Naive thymus-derived CD8-positive, alpha-beta T cell (primary cell): ENCODE measurements at places on chromosomes 5 and 9.
A peak's percentile ranks its signal among the peaks of the same experiment; 100 is the strongest.

DNA sequence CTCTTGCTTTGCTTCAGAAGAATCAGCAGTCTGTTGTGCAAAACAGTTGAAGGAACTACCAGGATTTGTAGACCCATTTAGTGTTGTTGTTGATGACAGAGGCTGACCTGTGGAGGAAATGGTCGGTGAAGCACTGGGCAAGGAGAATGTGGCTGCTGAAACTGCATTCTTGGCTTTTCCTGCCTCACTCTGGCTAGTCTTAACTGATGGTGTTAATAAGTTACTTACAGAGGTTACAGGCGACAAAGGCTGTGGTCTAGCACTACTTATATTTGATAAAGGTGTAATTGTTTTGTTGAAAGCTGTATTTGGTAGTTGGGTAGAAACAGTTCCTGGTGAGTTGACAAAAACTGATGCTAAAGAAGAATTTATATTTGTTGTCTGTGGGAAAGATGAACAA, 31.5 kb downstream of the MLANA start:
- no peak for DNase-seq

GRCh38 chr9:94002316-94003140, 47.4 kb upstream of the BARX1 start:
- DNase-seq = peak; percentile 17

DNA sequence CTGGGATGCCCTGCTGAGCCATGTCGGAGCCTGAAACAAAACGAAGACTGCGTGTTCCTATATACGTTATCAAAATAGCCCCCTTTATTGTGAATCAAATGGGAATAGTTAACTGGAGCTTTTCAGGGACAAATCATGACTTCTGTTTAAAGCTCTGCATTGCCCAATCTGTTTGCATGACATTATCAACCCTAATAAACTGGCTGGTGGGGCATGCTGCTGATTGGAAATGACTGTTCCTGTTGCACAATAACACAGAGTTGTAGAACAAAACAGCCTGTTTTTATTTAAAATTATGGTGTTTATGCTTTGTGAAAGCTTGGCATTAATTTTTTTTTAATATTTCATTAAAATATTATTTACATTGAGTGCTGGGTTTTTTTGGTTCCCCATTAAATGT, 215.5 kb downstream of the TMEM167A start:
- DNase-seq = no peak

DNA sequence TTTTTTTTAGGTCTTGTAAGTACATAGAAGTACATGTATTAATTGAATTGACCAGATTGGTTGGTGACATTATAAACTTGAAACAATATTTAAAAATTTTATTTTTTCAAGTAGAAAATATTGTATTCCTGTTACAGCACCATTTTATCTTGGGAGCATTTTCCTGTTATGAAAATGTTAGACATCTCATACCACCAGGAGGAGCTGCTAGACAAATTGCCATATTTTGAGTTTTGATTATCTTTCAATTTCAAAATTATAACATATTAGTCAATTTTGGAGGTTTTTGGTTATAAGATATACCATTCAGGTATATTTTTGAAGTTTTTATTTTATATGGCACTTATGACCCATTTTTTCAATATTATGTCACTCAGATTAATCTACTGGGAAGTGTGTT, 84.4 kb downstream of the CNTLN start:
- DNase-seq = no peak

GRCh38 chr9:34498553-34498952, 24.2 kb downstream of the ENHO start:
- no peak for DNase-seq

- no peak for DNase-seq
Measured at GRCh38 chr5:10934783-10935355, 173.8 kb upstream of the DAP start.

DNA sequence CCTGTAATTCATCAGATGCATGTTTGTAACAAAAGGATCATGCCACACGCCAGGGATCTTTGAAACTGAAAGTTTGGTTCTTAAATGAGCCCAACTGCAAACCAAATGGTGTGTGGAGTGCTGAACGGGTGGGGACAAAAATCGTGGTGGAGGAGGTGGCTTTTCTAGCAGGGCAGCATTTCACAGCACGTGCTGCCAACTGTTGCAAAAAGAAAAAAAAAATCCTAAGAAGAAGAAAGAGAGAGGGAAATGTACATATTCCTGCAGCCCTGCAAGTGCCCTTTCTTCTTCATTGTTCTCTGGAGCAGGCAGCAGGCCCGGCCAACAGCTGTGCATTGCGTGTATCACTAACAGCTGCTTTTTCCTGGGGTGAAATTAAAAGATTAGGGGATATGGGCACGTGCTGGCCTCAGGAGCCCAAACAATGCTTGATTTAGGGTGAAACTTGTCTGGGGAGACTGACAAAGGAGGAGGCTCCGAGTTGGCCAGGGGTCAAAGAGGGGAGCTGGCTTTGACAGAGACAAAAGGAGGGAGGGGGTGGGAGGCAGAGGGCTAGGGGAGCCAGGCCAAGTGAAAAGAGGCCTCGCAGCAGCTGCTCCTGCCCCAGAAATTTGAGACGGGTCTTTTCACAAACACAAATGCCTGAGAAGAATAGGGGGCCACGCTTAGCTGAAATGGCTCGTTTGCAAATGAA, 73.0 kb downstream of the GADD45G start:
- no peak for DNase-seq

DNA sequence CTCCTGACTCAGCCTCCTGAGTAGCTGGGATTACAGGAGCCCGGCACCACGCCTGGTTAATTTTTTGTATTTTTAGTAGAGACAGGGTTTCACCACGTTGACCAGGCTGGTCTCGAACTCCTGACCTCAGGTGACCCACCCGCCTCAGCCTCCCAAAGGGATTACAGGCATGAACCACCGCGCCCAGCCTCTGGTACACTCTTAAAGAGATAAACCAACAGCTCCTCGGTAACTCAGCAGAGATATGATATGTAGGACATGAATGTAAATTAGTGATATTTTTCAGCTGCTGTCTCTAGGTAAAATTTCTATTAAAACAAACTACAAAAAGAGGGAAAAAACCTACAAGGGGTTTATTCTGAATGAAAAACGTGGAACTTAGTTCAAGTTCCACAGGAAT, 42.8 kb upstream of the HK3 start:
- no peak for DNase-seq

GRCh38 chr9:104104360-104104759, 10.3 kb downstream of the SMC2 start:
- no peak for DNase-seq

- DNase-seq = no peak
Measured at GRCh38 chr9:91682806-91683205, 259.2 kb upstream of the NFIL3 start.

DNA sequence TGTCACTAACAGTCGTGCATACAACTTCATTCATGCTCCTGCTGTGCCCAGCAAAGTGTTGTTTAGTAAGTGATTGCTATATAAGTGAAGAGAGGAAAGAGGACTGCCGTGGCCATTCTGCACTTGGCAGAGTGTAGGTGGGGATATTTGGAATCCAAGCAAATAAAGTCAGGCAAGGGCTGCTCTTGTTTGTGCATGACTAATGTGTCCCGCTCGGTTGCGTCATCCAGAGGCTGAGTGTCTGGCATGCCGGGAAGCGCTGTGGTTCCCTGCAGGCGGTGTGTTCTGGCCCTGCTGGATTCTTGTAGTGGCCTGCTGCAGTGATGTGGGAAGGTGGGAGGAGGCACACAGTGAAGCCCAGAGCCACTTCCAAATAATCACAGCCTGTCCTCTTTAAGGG, 136.9 kb upstream of the ANKH start:
- no peak for DNase-seq

DNA sequence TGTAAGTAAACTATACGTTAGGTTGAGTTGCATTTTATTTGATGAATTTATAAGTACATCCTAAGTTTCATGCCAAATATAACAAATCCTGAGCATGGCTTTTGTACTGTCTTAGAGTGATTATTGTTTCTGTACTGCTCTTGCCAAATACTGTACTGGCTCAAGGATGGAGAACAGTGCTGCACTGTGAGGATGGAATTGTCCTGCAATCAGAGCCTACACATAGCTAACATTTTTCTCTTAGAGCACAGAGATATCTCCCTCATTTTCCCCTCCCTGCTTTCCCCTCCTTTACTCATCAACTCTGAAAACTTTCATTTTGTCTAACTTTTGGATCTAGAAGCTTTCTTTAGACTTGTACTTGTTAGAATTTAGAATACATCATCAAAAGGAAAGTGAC, 28.3 kb downstream of the LRRC70 start:
- no peak for DNase-seq

DNA sequence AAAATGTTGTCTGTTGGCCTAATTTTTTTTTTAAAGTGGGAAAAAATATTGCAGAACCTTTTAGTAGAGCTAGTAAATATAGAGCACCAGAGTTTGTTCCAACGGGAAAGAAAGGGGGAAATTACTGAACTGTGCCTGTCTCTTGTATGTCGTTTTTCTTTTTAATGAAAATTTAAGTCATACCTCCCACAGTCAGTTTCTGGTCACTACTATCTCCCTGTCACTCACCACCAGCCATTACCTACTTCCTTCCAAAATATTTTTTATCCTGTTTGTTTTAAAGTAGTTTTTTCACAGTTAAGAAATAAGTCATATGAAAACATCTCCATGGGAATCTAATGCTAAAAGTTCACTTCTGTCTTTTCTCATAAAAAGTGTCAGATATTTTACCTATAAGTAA, 21.3 kb downstream of the GPR151 start:
- no peak for DNase-seq

DNA sequence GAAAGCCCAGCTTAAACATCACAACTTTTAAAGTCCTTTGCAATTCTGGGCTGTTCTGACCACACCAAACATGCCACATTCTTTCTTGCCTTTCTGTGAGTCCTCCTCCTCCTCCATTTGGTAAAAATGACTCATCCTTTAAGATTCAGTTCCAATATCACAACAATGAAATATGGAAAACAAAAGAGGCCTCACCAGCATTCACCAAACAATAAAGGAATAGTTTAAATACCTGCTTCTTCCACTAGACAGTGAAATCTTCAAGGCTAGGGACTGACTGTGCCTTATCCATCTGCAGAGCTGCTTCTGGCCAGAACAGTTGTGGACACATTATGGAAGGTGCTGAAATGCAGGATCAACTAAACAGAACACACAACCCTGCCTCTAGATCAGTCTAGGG, 36.0 kb downstream of the NR6A1 start:
- no peak for DNase-seq

DNA sequence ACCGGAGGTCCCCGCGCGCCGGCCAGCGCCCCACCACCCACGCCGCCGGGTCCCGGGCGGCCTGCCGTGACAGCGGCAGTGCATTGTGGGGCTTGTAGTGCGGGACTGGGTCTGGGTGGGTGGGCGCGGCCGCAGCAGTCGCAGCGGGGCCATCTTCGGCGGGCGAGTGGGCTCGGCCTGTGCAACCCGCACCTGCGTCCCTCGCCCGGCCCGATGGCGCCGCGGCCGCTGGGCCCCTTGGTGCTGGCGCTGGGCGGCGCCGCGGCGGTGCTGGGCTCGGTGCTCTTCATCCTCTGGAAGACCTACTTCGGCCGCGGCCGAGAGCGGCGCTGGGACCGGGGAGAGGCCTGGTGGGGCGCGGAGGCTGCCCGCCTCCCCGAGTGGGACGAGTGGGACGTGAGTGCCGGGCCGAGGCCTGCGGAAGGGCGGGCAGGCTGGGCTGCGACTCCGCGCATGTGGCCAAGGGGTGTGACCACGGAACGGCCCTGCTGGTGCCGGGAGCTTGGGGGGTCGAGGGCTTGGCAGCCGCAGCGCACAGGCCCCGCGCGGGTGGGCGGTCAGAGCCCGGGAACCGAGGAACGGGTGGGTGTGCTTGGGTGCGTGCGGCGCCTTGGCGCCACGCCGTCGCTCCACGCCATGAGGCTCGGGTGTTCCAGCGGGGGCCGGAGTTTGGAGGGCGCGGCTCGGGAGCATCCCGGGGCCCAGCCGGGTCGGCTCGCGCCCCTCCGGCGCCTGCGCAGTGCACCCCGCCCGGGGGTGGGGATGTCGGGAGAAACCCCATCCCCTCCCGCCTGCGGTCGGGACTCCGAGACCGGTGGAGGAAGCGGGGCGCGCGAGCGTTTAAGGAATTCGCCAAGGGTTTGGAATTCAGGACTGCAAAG, at the start of gene ARL10:
Gene ARL10 (plus strand): TSS at position 137 of the 881 bp plus-strand sequence. CDS start 77 bp downstream, at position 214.
- DNase-seq = peak; percentile 72

DNA sequence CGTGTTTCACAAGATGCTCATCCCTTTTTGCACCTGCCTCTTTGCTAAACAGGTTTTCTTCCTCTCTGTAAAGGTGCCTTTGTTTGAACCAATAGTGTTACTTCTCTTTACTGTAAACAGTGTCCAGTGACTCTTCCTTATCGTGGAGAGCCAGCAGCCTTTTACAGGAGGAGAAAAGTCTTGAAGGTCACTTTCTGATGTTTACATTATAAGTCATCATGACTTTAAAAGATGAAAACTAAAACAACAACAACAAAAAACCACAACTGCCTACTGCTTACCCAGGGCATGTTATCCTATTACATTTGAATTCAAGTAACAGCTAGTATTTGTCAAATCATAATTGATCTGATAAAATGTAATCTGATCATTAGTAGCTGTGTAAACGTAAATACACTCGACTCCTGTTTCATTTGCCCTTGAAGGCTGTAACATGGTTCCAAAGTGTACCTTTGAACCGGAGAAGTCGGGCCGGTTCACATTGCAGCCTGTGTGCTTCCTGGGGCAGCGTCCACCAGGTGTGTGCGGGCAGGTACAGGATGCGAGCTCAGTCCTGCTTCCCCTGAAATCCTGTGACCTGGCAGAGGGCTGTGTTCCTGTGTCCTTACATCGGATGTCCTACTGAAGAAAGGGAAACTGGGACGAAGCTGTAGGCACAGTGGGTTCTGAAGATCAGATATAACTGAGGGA, 118.1 kb downstream of the C9orf152 start:
- no peak for DNase-seq

- no peak for DNase-seq
Measured at GRCh38 chr9:6977761-6978160, 220.0 kb downstream of the KDM4C start.

GRCh38 chr5:178450121-178451028, 139.8 kb downstream of the COL23A1 start:
- no peak for DNase-seq

DNA sequence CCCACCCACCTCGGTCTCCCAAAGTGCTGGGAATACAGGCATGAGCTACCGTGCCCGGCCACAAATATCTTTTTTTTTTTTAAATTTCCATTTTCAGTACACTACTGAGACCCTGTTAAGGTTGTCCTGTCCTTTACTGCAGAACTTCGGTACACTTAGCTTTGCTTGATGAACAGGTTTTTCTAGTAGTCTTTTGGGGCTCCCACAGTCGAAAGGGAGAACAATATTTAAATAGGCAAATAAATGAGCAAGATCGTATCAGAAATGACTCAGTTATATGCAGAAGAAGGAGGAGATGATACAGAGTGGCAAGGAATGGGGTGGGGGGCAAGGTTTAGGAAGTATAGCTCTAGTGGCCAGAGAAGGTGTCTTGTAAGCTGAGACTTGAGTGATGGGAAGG, 52.7 kb downstream of the MSX2 start:
- DNase-seq = no peak

GRCh38 chr5:163434401-163434866, 3.0 kb upstream of the CCNG1 start:
- no peak for DNase-seq

DNA sequence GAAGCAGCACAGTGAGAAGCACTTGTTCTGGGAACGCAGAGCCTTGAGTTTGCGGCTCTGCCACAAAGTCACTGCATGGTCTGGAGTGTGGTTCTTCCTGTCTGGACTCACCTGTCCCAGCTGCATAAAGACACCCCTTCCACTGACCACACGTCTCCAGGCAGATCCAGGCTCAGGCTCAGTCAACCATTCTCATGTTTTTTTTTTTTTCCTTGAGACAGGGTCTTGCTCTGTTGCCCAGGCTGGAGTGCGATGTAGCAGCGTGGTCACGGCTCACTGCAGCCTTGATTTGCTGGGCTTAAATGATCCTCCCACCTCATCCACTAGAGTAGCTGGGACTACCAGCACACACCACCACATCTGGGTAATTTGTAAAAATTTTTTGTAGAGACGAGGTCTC, 102.9 kb upstream of the KLF4 start:
- no peak for DNase-seq
